Renal cortical epithelial cell (primary cell): ENCODE measurements at places on chromosomes 16 and 17. TPM values are rescaled to one million over a fixed set of nuclear protein-coding genes. Genes with fewer than 3 reads are reported as not detected.

Gene CLEC18A
- 0.15 and 1.6 TPM in 2 replicates for total RNA-seq

Gene MXRA7
- 152 and 286 TPM in 2 replicates for total RNA-seq

Gene DNASE1L2
- 0.17 and 1.1 TPM in 2 replicates for total RNA-seq

Gene MMP28
- 0.52 and 1.8 TPM in 2 replicates for total RNA-seq

Gene B9D1
- total RNA-seq: 25.9 and 40.8 TPM in 2 replicates

Gene SLC13A2
- not detected in 2 replicates for total RNA-seq

Gene BMERB1
- total RNA-seq: 1.7 and 12.6 TPM in 2 replicates

Gene CD300LD
- not detected in 2 replicates for total RNA-seq

Gene EVI2A
- total RNA-seq: 0.15 TPM in 1 of 2 replicates, not detected in the other

Gene OTOP3
- not detected in 2 replicates for total RNA-seq

Gene SDR42E1
- total RNA-seq: 17.9 and 20.8 TPM in 2 replicates

Gene ICAM2
- 6.4 and 11.6 TPM in 2 replicates for total RNA-seq

Gene CYB5D1
- 16.0 and 26.5 TPM in 2 replicates for total RNA-seq

Gene NPIPB13
- 0.52 and 1.4 TPM in 2 replicates for total RNA-seq

Gene ADGRG3
- total RNA-seq: not detected in 2 replicates

Gene CCL14
- total RNA-seq: not detected in 2 replicates

Gene SPATA32
- total RNA-seq: 0.10 TPM in 1 of 2 replicates, not detected in the other

Gene ABCA10
- total RNA-seq: 0.55 TPM in 1 of 2 replicates, not detected in the other

Gene CLEC10A
- total RNA-seq: not detected in 2 replicates

Gene CNTNAP4
- not detected in 2 replicates for total RNA-seq

Gene MYH2
- not detected in 2 replicates for total RNA-seq

Gene TRIM65
- total RNA-seq: 14.7 and 16.5 TPM in 2 replicates

Gene FXR2
- 35.0 and 64.4 TPM in 2 replicates for total RNA-seq

Gene FADS6
- not detected in 2 replicates for total RNA-seq
